H1 (cell line): ENCODE measurements at places on chromosomes 7 and 10. TPM values are rescaled to one million over a fixed set of nuclear protein-coding genes. Genes with fewer than 3 reads are reported as not detected.

PRKRIP1 gene
- 22.0 and 25.0 TPM in 2 replicates for total RNA-seq

DNA sequence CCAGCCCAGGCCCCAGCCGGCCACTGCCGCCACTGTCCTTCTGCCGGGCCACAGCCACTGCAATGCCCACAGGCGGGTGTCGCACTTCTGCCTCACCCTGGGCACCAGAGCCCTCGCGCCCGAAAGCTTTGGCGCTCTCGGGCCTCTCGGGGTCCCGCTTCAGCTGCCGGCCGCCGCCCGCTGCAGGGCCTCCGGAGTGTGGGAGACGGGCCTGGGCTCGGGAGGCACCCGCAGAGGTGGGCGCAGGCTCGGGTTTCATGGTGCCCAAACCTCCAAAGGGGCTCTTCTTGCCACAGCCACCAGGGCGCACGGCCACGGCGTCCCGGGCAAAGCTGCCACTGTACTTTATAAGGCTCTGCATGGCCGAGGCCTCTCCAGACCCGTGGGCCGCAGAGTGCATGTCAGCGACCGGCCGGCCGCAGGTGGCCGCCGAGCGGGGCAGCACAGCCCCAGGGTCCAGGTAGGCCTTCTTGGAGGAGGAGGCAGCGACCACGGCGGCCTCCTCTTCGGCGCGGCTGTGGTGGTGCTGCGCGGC lies 35.9 kb downstream of the TNRC18 start:
- no peak overlapping the region for H3K4me3 ChIP-seq
- H3K27ac ChIP-seq: no peak overlapping the region
- H3K36me3 ChIP-seq: no peaks in the 10 kb centered on the region
- H3K27me3 ChIP-seq: peaks cover 6% of the 10 kb centered on the region; the same call in 1 of the 2 replicates

- H3K27me3 ChIP-seq: no peaks in the 10 kb centered on the region
- no peak overlapping the region for H3K27ac ChIP-seq
- no peaks in the 10 kb centered on the region for H3K4me1 ChIP-seq
- no peak overlapping the region for H3K4me3 ChIP-seq
These were observed 312.8 kb upstream of the SORCS1 start for GRCh38 chr10:107477266-107477665.

OR13A1 gene
- not detected in 2 replicates for total RNA-seq

DNA sequence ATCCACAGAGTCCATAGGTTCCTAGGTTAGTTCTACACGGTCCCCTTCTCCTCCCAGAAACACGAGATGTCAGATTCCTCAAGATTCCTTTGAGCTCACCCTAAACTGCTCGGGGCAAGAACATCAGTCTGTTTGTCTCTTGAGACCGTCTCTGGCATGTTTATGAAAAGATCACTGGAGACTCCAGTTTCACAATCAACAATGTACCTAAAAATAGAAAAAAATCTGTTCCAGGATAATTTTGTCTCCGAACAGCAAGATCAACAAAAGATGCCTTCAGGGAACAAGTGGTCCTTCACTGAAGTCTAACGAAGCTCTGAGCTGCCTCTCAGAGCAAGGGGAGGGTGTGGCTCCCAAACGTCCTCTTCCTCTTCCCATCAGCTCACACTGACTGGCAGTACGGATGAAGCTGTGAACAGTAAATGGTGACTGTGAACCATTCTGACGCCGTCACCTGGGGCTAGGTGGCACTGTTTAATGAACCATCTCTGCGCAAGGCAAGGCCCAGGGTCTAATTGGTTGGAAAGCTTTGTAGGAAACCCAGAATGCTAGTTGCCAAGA lies 156.2 kb upstream of the LYZL1 start:
- no peak overlapping the region for H3K27ac ChIP-seq
- H3K36me3 ChIP-seq: no peaks in the 10 kb centered on the region
- no peaks in the 10 kb centered on the region for H3K27me3 ChIP-seq
- H3K4me3 ChIP-seq: no peak overlapping the region
- H3K4me1 ChIP-seq: no peaks in the 10 kb centered on the region

SLC26A5 gene
- 0.24 and 0.40 TPM in 2 replicates for total RNA-seq

GRCh38 chr10:118926903-118927302 lies 102.6 kb upstream of the NANOS1 start:
- DNase-seq: peak; percentile 1
- no peak overlapping the region for H3K4me3 ChIP-seq
- H3K36me3 ChIP-seq: no peaks in the 10 kb centered on the region
- H3K4me1 ChIP-seq: no peaks in the 10 kb centered on the region
- no peak overlapping the region for H3K27ac ChIP-seq

GRCh38 chr7:12757443-12757842 lies 70.0 kb downstream of the ARL4A start:
- DNase-seq: no peak
- H3K4me1 ChIP-seq: no peaks in the 10 kb centered on the region
- H3K4me3 ChIP-seq: no peak overlapping the region

GRCh38 chr7:98228801-98229200 lies 17.6 kb downstream of the BHLHA15 start:
- no peaks in the 10 kb centered on the region for H3K36me3 ChIP-seq
- H3K4me1 ChIP-seq: no peaks in the 10 kb centered on the region; the same call in 1 of the 2 replicates
- no peak overlapping the region for H3K27ac ChIP-seq
- no peak overlapping the region for H3K4me3 ChIP-seq
- H3K27me3 ChIP-seq: no peaks in the 10 kb centered on the region

DNA sequence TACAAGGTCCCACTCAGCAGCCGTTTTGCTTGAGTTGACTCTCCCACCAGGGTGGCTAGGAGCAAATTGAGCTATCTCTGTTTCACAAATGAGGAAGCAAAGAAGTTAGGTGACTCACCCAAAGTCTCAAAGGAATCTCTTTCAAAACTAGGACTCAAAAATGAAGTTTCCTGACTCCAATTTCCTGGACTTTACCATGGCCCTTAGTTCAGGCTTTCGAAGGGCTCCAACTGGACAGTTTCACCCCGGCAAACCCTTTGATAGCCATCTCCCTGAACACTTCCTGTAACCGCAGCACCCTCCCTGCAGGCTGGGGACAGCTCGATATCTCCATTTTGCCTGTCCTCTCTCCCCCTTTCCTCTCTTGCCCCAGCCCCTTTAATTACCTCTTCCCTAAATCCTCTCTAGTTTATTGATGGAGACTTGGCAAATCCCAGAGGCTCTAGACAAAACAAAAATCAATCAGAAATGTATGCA lies 4.7 kb upstream of the AFAP1L2 start:
- no peak for DNase-seq
- peaks cover 4% of the 10 kb centered on the region for H3K4me1 ChIP-seq
- H3K36me3 ChIP-seq: no peaks in the 10 kb centered on the region
- no peak overlapping the region for H3K27ac ChIP-seq

DNA sequence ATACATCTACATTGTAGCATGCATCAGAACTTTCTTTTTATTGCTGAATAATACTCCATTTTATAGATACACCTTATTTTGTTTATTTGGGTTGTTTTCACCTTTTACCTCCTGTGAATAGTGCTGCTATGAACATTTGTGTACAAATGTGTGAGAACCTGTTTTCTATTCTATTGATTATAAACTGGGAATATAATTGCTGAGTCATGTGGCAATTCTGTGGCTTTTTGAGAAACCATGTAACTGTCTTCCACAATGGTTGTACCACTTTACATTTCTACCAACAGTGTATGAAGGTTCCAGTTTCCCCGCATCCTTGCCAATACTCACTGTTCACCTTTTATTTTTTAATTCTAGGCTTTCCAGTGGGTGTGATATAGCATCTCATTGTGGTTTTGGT lies 138.6 kb upstream of the MBL2 start:
- no peaks in the 10 kb centered on the region for H3K27me3 ChIP-seq
- no peak for DNase-seq
- no peak overlapping the region for H3K27ac ChIP-seq
- no peaks in the 10 kb centered on the region for H3K4me1 ChIP-seq

- no peaks in the 10 kb centered on the region for H3K36me3 ChIP-seq
- H3K4me1 ChIP-seq: no peaks in the 10 kb centered on the region; the same call in 1 of the 2 replicates
- no peak overlapping the region for H3K27ac ChIP-seq
- DNase-seq: no peak
- no peaks in the 10 kb centered on the region for H3K27me3 ChIP-seq
These were observed 97.2 kb downstream of the KMT2C start for GRCh38 chr7:152338561-152338960.

DNA sequence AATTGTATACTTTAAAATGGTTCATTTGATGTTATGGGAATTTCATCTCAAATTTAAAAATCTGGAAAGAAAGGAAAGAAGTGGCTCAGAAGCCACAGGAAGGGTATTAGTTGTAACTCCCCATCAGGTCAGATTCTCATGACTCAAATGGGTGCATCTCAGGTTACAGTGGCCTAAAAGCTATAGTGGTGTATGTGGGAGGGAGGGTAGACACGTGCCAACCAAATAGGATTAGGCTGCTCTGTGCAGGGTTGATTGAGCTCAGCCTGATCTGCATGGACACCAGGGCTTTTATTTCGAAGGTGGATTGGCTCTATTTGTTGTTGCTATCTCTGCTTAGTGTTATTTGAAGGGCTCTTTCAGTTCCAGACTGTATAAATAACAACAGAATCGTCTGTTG lies 121.5 kb upstream of the PRR15 start:
- no peaks in the 10 kb centered on the region for H3K36me3 ChIP-seq
- no peak for DNase-seq
- no peaks in the 10 kb centered on the region for H3K27me3 ChIP-seq
- no peak overlapping the region for H3K27ac ChIP-seq
- H3K4me3 ChIP-seq: no peak overlapping the region

DNA sequence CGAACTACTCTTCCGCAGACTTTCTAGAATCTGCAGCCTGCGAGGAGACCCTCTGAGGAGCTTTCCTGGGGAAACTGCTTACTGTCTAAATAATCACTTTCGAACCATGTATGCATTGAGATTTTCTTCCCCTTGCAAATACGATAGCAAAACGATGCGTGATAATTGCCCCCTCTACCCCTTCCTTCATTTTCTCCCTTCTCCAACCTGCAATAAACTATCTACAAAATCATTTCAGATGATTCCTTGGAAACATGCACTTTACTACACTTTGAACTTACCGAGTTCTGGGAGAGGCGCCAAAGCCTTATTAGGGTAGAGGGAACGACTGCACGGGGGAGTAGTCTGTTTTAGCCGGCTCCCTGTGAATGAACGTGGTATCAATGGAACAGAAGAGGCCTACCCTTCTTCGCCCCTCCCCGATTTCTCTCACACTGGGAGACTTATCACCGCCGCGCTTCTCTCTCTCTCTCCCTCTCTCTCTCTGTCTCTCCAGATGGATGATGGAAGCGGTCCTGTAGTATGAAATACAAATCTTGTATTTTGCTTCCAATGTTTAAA lies at the start of gene FGFBP3:
Gene FGFBP3, minus strand, starts transcription at position 370 of the 561 bp plus-strand sequence. CDS start 517 bp downstream, outside the sequence.
- H3K27me3 ChIP-seq: no peaks in the 10 kb centered on the region
- peak within 1 kb of the TSS; percentile 79 for H3K4me3 ChIP-seq
- DNase-seq: peak; percentile 61
- H3K36me3 ChIP-seq: peaks cover 14% of the 10 kb centered on the region
- H3K4me1 ChIP-seq: 0 out of 2 replicates have a peak, but pooled peaks cover 7% of the 10 kb centered on the region
- H3K27ac ChIP-seq: peak within 1 kb of the TSS; percentile 64; the same call in 1 of the 2 replicates

DNA sequence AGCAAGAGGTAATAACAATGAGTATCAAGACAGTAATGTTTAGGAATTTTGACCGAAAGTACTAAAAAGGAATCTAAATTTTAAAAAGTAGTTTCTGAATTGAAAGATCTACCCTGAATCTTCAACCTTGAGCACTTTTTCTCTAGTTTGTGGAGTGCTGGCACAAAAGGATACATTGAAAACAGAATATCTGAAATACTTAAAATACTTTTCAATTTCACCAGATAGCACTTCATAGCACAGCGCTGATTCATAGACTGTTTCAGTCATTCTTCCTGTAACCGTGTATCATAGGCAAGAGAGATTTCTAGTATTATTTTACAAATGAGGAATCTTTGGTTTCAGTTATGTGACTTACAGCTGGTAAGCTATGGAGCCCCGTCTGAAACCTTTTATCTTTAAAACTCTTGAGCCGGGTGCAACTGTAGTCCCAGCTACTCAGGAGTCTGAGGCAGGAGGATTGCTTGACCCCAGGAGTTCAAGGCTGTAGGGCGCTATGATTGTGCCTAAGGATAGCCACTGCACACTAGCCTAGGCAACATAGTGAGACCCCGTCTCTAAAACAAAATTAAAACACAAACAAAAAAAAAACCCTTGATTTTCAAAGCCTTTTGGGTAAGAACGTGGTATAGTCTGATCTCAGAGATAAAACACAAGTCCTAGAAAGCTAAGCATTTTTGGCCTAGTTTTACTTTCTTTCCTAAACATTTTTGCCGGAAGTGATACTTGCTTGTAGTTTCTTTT lies 35.1 kb downstream of the FHIP2A start:
- no peak overlapping the region for H3K27ac ChIP-seq
- H3K27me3 ChIP-seq: no peaks in the 10 kb centered on the region
- no peak overlapping the region for H3K4me3 ChIP-seq
- H3K36me3 ChIP-seq: peaks cover 3% of the 10 kb centered on the region

CASP7 gene
- total RNA-seq: 4.1 and 5.0 TPM in 2 replicates

DNA sequence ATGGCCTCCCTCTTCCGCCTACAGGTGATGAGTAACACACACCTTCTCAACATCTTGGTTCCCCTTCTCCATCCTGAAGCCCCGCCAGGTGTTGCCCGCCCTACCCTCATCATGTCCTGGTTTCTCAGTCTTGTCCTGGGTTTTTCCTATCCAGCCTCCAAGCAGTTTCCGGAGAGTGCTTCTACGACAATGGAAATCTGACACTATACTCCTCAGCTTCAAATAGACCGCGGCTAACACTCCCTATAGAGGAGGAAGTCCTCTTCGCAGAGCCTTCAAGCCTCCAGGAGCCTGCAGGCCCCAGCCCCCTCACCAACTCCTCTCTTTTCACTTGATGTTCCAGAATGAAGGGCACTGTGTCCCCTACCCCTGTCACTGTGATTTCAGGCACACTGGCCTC lies 147.4 kb downstream of the PRPF18 start:
- no peaks in the 10 kb centered on the region; the same call in 1 of the 2 replicates for H3K4me1 ChIP-seq
- peaks cover 2% of the 10 kb centered on the region; the same call in 1 of the 2 replicates for H3K36me3 ChIP-seq
- no peak overlapping the region for H3K27ac ChIP-seq
- no peaks in the 10 kb centered on the region for H3K27me3 ChIP-seq
- DNase-seq: no peak

GOLGA7B gene
- total RNA-seq: 0.04 TPM in 1 of 2 replicates, not detected in the other

- no peak overlapping the region for H3K4me3 ChIP-seq
- H3K27ac ChIP-seq: no peak overlapping the region
- no peaks in the 10 kb centered on the region for H3K36me3 ChIP-seq
- DNase-seq: no peak
These were observed 4.3 kb downstream of the DYNC1I1 start for GRCh38 chr7:95776561-95777185.

LIPF gene
- not detected in 2 replicates for total RNA-seq

- no peaks in the 10 kb centered on the region for H3K27me3 ChIP-seq
- DNase-seq: no peak
- H3K4me1 ChIP-seq: 0 out of 2 replicates have a peak, but pooled peaks cover 1% of the 10 kb centered on the region
- no peak overlapping the region for H3K4me3 ChIP-seq
- no peak overlapping the region for H3K27ac ChIP-seq
These were observed 50.3 kb downstream of the ATXN7L1 start for GRCh38 chr7:105826143-105826542.

DNA sequence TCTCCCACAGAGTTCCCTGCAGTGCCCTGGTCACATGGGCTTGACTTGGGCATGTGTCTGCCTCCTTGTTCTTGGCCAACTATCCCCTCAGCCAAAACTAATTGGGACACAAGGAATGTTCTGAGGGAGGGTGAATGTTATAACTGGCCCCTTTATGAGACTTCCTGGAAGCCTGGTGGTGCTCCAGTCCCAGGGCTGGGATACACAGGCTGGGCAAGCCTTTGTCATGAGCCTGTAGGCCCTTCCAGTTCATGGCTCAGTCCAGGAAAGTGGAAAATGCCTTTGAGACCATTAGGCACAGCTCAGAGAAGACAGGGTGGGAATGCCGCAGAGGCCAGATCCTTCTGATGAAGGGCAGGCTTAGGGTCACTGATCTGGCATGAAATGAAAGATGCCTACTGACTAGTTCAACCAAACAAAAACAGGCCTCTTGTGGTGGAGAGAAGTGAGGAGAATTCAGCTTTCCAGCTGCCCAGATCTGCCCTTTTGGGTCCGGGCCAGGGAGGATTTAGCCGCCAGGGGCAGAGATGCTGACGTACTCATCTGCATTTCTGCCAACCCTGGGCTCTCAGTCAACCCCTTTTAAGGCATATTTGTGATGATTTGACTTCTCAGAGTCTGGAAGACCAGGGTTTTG lies 961.5 kb downstream of the KCNMA1 start:
- H3K36me3 ChIP-seq: no peaks in the 10 kb centered on the region
- DNase-seq: no peak
- no peaks in the 10 kb centered on the region for H3K4me1 ChIP-seq
- no peak overlapping the region for H3K4me3 ChIP-seq
